ENCODE measurements at places on chromosomes 11 and 22.

GRCh38 chr11:59141673-59142460 is 789 bp upstream of the FAM111A start:
- DNase-seq = no peak

DNA sequence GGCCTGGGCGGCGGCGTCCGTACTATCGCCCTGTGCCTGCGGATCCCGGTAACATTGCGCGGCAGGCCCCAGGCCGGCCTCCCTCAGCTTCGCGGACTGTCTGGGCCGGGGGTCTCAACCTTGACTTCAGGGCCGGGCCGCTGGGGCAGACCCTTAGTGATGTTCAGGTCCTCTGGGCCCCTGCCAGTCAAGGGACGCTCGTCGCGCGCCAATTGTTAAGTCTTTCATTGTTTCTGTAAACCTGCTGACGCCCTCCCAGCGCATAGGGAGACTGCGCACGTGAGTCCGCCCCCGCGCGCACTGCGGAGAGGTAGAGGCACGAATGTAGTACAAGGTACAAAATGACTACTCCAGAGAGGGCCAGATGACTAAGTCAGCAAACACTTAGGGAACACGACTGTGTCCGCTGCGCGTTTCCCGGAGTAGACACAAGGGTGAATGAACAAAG is 451 bp upstream of the HDHD5 start:
- DNase-seq = no peak

DNA sequence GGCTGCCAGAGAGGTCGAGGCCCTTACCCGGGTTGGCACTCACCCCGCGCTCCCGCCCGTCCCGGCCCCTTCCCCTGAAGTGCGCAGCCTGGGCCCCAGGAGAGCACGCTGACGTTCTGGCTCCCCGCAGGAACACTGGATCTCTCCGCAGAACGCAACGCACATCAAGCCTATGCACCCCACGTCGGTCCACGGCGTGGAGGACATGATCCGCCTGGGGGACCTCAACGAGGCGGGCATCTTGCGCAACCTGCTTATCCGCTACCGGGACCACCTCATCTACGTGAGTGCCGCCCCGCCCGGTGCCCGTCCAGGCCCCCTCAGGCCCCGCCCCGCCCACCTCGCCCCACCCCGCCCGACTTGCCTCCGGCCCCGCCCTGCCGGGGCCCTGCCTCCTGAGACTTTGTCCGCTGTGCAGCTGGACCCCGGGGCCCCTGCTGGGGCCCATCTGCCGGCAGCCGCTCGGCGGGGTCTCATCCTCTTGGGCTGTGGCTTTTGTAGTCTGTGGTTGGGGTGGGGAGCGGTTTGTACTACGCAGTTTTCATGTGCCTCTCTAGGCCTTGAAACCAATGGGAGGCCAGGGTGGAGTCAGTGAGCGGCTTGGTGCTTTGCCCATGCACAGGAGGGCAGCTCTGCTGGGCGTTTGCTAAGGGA is 19.7 kb downstream of the MYO7A start:
- no peak for DNase-seq

- no peak for DNase-seq
These were observed 11.9 kb upstream of the PPFIBP2 start for GRCh38 chr11:7501894-7502293.

GRCh38 chr11:121408830-121409229 is 43.3 kb upstream of the SORL1 start:
- DNase-seq = no peak

DNA sequence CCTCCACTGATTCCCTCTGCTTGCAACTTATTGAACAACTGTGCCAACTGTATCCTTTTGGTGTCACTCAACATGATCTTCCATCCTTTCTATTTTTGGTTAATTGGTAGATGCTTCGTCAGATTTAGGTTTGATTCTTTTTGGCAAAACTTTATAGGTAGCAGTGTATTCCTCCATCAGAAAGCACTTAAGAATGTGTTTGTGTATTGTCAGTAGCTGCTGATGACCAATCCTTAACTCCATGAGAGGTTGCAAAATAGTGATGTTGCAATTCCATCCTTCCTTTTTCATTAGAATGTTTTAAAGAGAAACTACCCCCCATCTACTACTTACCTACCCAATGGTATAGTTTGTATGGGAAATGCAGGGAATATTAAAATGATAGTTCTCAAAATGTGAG is 22.1 kb downstream of the FAM76B start:
- no peak for DNase-seq

GRCh38 chr22:39733191-39733590 is 160.4 kb downstream of the ENTHD1 start:
- no peak for DNase-seq

- DNase-seq = no peak
These were observed 108.4 kb upstream of the ZC3H12C start for GRCh38 chr11:109984634-109985289.

- DNase-seq = no peak
These were observed 16.6 kb upstream of the AMPD3 start for GRCh38 chr11:10438458-10438857.
